Hindlimb muscle (tissue), 1 donor: ENCODE measurements at places on chromosomes 5 and 9.

GRCh38 chr5:5116956-5117355 is 23.2 kb upstream of the ADAMTS16 start:
- no peak for DNase-seq

- no peak for DNase-seq
These were observed 808.5 kb downstream of the CDH9 start for GRCh38 chr5:26229848-26230247.

- DNase-seq = no peak
These were observed 618.0 kb downstream of the BRINP1 start for GRCh38 chr9:118751077-118751847.

DNA sequence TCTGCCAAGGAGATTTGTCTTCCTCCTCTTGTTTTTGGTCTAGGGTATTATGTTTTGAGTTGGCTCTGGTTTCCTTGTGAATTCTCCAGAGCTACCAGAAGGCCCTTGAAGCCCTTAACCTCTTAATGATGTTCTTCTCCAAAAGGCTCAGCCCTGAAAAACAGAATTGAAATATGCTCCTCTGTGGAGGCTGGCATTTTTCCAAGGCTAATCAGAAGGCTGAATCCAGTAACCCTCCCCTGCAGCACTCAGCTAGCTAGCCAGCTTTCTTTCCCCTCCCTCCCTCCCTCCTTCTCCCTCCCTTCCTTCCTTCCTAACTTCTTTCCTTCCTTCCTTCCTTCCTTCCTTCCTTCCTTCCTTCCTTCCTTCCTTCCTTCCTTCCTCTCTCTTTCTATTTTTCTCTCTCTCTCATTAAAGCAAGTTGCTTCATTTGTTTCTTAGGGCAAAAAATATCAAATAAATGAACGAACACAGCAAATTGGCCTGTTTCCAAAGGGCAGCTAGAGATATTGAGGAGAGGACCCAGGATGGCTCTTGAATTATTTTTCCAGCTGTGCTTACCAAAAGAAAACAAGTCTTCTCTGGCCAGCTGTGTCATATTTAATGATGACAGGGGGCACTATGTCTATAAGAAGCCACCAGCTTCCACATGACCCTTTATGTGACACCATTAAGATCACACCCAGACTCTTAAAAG is 38.7 kb downstream of the JAKMIP2 start:
- DNase-seq = no peak

DNA sequence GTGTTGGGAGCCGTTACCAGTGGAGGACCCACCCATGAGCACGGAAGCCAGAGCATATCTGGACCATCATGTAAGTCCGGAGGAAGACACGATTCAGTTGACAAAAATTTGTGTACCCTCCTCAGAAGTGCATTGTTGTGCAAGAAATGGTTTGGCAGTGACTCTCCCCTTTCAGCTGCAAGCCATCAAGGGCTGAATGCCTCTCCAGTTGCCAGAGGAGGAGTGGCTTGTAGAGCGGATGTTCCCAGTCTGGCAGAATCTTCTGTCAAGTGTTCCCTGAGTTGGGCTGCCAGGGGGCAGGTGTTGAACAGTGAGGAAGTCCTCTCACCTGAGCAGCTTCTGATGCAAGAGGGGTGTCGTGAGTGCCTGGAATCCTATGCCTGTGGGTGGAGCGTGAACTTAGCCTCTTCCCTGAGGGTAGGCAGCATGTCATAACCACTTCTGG is 27.6 kb upstream of the CDKN2AIPNL start:
- peak; percentile 62 for DNase-seq

GRCh38 chr9:124481115-124481514 is 26.1 kb downstream of the NR5A1 start:
- DNase-seq = no peak
